Activated gamma-delta T cell treated with Interleukin-2 at 50 U/mL for 16 hours (primary cell): ENCODE measurements at places on chromosomes 6 and 20.

DNA sequence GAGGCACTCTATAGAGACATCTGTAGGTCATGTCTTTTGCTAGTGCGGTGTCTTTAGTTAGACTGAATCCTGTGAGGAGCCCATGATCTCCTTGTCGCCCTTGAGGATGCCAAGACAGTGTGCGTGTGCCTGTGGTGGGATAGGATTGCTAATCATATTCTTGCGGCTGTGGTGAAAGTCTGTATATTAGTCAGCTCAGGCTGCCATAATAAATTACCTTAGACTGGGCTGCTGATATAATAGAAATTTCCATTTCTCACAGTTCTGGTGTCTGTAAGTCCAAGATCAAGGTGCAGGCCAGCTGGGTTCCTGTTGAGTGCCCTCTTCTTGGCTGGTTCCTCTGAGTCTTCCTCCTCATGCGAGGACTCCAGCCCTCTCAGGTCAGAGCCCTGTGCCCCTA lies 141.2 kb downstream of the JARID2 start:
- no peak for DNase-seq

- DNase-seq, result no peak
Observed at GRCh38 chr6:123329337-123329736, 307.4 kb downstream of the TRDN start.

- DNase-seq, result no peak
Observed at GRCh38 chr6:52620906-52621190, 44.0 kb upstream of the TRAM2 start.

- no peak for DNase-seq
Observed at GRCh38 chr20:15760001-15760621, 813.1 kb downstream of the KIF16B start.

- DNase-seq, result no peak
Observed at GRCh38 chr20:4776079-4776630, 54.4 kb downstream of the PRND start.

GRCh38 chr6:75758061-75758460 lies 9.0 kb downstream of the MYO6 start:
- no peak for DNase-seq

DNA sequence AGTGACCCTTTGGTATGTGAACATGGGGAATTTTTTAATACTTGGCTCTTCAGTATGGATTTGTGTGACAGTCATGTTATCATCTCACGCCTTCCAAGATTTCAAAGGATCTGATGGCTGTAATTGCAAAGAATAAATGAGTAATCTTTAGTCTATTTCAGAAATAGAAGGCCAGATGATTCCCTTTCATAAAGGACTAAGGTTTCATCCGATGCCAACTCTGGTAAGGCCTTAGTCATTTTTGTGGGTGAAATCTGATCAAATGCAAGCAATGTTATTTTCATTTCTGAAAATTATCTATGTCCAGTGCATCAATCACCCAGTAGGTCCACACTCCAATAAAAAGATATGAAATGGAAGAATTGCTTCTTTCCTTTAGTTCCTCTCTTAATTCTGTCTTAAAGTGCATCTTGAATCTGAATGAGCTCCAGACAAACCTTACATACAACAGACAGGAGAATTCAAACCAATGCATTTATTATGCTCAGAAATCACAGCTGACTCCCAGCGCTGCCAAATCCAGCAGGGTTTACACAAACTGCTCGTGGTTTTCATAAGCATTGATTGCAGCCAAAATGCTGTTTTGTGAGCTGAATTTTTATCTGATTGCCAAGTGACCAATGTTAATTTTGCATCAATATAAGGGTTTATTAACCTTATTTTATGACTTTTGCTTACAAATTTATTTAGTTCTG lies 565.2 kb upstream of the MARCKS start:
- no peak for DNase-seq

GRCh38 chr20:44946271-44946852 lies 13.8 kb downstream of the TOMM34 start:
- no peak for DNase-seq

- peak; percentile 11 for DNase-seq
Observed at GRCh38 chr6:159693894-159694545, 979 bp upstream of the SOD2 start.

DNA sequence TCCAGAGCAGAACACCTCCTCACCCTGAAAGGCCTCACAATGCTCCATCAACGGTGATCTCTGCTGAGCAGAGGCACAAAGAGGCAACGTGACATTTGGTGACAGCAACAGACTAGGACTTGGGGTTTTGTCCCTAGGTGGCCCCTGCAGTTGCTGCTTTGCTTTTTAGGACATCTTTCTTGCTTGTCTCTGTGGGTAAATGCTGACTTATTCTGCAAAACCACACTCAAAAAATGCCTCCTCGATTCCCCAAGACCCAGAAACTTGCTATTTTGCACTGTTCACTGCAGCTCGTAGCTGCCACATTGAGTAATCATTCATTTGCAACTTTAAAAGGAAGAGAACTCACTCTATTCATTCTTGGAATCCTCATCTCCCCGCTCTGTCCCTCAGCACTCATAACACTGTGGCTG lies 209.9 kb downstream of the LY86 start:
- no peak for DNase-seq

DNA sequence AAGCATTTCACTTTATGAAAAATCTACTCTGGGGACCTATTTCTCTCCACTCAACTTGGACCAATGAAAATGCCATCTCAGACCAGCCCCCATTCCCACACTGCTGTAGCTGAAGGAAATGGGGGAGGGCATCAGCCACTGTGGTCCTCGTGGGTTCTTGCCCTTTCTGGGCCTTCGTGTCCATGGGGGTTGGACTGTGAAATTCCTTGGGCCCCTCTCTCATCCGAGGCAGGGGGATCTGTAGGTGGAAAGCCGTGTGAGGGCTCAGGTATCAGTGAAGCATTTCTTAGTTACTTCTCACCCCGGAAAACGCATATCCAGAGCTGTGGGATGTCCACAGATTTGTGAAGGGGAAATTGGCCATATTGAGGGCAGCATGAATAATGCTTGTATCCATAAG lies 147.9 kb downstream of the CDC5L start:
- no peak for DNase-seq

- DNase-seq, result no peak
Observed at GRCh38 chr20:64222851-64223525, 32.6 kb upstream of the PCMTD2 start.

DNA sequence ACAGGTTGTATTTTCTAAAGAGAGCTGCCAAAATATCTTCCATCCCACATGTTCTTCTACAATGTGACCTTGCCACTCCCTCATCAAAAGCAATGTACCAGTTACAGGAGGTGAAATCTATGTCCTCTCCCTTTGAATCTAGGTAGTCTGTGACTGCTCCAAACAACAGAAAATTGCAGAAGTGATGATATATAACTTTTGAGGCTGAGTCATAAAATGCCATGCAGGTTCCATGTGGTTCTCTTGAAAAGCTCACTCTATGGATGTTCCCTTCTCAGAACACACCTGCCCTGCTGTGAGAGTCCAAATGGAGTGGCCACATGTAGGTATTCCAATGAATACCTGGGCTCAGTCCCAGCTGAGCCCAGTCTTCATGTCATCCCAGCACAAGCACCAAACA lies 16.9 kb upstream of the PHIP start:
- no peak for DNase-seq

- DNase-seq, result no peak
Observed at GRCh38 chr6:152854086-152854795, 103.6 kb downstream of the VIP start.

DNA sequence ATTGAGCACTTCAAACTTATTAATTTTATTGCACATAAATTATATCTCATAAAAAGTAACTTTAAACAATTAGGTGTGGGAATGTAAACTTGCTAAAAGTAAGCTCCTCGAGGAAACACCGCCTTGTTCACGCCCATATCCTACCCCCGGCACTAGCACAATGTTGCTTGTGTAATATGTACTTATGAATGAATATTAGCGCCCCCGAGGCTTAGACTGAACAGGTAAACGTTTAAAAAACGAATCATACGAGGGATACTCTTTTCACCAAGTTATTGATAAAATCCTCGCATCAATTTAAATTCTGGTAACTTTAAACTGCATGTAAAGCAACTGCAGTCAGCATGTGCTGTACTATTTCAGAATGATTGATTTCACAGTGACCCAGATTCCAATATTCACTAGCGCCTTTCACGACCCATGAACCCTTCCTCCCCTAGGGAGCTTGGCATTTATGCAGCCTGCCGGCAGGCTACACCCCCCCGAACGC lies 637 bp downstream of the TFB1M start:
- no peak for DNase-seq

DNA sequence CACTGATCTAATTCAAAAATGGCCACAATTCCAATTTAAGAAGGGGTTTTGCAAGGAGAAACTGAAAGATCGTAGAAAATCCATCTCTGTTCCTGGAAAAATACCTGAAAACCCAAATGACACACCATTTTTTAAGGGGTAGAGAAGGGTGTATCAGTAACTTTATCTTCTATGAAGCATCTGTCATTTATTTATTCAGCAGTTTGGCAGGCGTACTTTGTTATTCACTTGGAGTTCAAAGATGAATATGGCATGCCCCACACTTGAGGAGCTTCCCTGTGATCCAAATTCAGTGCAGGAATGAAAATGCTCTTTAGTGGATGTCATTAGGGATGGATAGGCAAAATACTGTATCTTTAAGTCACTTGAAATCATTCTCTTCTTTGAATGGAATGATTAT lies 7.2 kb downstream of the HINT3 start:
- DNase-seq, result no peak

- DNase-seq, result no peak
Observed at GRCh38 chr6:39048481-39049399, at the start of gene GLP1R. GLP1R (plus strand) TSS chr6:39048781; CDS start chr6:39048841, 60 bp downstream.

GRCh38 chr20:35252037-35252461 lies 25.6 kb downstream of the MMP24 start:
- peak; percentile 64 for DNase-seq

GRCh38 chr6:144068794-144069193 lies 26.6 kb downstream of the SF3B5 start:
- no peak for DNase-seq

- no peak for DNase-seq
Observed at GRCh38 chr6:25337431-25337830, 58.3 kb downstream of the CARMIL1 start.

DNA sequence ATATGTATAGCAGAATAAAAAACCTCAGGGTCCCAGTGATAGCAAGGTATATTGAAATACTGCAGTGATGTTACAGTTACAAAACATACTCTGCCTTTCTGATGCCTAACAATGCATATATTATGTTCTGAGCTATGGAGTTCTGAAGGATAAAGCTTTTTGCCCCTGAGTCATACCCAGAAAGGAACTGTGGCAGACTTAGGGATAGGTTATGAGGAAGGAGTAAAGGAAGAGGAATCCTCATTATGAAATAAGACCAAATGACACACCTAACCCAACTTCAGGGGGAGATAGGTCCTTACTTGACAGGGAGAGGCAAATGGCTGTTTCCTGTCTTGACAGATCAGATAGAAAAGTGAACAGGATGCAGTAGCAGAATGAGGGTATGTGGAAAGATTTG lies 940.6 kb upstream of the FLRT3 start:
- no peak for DNase-seq

- DNase-seq, result no peak
Observed at GRCh38 chr6:73704260-73704659, 8.3 kb downstream of the CD109 start.

DNA sequence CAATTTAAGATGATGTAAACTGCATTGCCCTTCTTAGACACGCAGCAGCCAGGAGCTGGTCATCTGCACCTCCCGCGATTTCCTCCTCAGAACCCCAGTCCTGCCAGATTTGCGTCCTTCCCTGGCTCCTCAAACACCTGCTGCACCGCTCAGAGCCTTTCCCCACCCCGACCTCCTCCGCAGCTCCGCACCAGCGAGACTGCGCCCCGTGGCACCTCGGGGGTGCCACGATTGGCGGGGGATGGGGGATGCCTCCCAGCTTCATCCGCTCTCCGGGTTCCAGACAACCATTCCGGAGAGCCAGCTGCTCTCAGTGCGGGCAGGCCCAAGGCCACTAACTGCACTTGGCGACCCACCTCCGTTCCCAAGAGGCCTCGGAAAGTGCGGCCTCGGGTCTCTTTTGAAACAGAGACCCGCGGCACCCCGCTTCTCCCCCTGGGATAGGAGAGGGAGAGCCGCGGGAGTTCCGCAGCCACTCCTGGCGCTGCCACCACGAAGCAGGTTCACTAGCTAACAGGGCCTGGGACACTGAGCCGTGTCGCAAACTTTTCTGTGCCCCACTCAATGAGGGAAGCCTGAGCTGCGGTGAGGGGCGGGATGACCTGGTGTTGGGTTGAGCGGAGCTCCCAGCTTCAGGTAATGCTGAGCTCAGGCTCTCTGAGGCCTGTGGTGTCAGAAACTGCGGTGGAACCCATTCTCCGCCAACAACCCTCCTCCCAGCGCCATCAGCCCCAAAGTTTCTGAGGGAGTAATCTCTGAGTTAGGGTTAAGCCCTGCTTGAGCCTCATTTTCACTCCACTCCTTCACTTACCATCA lies 7.3 kb upstream of the TFAP2A start:
- no peak for DNase-seq

- DNase-seq, result no peak
Observed at GRCh38 chr6:19410481-19410880, 426.7 kb upstream of the ID4 start.

DNA sequence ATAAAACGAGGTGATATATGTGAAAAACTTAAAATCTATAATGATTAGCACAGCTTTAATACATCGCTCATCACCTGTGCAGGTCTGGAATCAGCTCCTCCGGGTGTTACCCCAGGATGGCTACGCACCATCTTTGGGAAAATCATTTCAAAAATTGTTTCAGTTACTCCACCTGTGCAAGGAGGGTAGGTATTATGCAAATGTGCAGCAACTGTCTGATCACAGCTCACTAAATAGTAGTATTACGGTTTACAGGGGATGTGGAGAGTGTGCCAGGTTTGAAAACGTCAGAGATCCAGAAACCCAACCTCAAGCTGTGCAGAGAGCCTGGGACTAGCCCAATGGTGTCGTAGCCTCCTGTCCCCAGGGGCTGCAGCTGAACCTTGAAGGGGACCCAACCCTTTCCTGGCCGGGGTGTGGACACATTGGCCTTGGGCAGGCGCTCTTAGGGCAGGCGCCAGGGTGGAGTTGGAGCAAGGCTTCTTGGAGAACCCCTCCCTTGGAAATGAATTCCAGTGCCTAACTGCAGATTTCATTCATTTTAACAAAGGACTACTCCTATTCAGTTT lies 24.2 kb upstream of the SGK1 start:
- DNase-seq, result no peak
